ENCODE measurements at places on chromosomes 5 and 9. TPM values are rescaled to one million over a fixed set of nuclear protein-coding genes. Genes with fewer than 3 reads are reported as not detected.
A peak's percentile ranks its signal among the peaks of the same experiment; 100 is the strongest.

CDC20B gene
- not detected for total RNA-seq

DNA sequence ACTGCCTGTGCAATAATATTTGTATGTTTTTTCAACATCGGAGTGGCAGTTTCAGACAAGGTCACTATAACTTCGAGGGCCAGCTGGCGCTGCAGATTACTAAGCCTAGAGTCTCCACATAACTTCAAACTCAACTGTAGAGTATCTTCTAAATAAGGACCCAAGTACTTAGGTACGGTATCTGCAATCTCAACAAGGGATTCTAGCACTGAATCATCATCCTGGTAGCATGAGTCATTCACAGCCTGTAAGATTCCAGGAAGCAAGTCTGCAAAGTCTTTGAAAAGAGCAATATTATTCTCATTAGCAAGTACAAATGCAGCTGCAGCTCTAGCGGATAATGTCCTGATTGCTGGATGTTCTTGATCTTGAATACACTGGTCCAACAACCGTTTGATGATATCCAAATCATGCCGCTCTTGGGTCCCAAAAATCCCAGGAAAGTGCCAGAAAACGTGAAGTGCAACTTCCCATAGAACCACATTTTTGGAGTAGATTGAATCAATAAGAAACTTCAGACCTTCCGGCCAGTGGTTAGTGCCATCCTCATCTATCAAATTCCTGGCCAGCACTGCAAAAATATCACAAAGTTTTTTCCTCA, 654 bp downstream of the RANBP6 start:
- DNase-seq, result no peak

FOXD4L6 gene
- not detected for total RNA-seq

ELOVL7 gene
- total RNA-seq, result 0.60 TPM

CTNND2 gene
- 1.1 TPM for total RNA-seq

EGFL7 gene
- total RNA-seq, result 42.3 TPM

POLK gene
- total RNA-seq, result 9.9 TPM

GRCh38 chr9:124559871-124560270, 52.7 kb upstream of the NR5A1 start:
- no peak for DNase-seq

GRCh38 chr9:69444021-69444420, 119.0 kb downstream of the ENTREP1 start:
- no peak for DNase-seq

- DNase-seq, result no peak
Measured at GRCh38 chr5:137856916-137857862, 10.5 kb upstream of the MYOT start.

- DNase-seq, result no peak
Measured at GRCh38 chr9:103991698-103992097, 102.4 kb upstream of the SMC2 start.

DNA sequence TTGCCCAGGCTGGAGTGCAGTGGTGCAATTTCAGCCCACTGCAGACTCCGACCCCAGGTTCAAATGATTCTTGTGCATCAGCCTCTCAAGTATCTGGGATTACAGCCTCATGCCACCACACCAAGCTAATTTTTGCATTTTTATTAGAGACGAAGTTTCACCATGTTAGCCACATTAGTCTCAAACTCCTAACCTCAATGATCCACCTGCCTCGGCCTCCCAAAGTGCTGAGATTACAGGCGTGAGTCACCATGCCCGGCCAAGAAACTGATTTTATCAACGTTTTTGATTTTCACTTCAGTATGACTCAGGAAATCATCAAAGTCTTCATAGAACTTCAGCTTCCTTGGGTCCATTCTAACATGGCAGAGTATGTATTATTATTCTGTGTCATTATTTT, 125.4 kb downstream of the GABRG2 start:
- DNase-seq, result no peak

DNA sequence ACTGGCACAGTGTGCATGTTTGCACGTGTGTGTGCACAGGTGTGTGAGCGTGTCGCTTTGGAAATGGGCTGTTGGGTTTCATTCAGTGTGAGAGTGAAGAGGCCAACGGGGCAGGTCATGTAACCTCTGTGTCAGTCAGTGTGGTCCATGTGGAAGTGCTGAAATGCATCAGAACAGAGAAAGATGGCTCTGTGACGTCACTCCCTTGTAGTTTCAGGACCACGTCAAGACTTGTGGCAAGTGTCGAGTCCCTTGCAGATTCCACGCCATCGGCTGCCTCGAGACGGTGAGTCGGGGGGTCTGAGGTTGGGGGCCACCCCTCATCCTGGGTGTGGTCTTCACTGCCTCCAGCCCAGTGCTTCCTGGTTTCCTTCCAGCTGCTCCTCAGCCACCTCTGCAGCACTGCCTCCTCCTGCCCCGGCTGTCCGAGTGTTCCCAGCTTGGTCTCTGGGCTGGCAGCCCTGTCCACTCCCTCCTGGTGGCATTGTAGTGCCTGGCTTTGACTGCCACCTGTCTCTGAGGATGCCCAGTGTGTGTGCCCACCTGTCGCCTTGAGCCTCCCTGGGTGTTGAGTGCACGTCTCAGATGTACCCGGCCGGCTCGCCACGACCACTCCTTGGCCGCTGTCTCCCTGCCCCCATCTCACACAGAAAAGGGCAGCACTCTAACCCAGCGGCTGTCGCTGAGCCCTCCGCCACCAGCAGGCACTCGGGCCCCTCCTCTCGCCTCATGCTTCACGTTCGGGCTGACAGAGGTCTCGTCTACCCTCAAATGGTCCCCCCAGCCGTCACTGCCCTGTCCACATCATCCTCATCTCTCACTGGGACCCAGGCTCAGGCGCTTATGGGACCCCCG, 28.0 kb downstream of the FBXW5 start:
- DNase-seq, result no peak

FREM1 gene
- total RNA-seq, result 0.86 TPM

IFNE gene
- total RNA-seq, result not detected

DNA sequence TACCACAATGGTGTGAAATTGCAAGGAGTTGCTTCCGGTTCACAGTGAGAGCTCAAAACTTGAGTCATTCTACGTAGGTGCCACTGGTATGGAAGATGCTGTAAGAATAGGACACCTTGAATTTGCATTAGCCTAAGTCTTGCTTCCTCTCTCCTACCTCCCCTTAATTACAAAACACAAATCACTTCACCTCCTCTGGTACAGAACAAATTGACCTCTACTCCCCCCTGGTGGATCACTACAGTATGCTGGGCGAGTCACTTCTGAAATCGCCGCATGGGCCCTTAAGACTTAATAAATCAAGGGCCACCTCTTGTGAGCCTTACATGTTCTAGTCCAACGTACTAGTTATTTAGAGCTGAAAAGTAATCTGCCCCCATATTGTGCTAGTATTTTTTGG, 145.3 kb upstream of the SMARCA2 start:
- DNase-seq, result no peak

DNA sequence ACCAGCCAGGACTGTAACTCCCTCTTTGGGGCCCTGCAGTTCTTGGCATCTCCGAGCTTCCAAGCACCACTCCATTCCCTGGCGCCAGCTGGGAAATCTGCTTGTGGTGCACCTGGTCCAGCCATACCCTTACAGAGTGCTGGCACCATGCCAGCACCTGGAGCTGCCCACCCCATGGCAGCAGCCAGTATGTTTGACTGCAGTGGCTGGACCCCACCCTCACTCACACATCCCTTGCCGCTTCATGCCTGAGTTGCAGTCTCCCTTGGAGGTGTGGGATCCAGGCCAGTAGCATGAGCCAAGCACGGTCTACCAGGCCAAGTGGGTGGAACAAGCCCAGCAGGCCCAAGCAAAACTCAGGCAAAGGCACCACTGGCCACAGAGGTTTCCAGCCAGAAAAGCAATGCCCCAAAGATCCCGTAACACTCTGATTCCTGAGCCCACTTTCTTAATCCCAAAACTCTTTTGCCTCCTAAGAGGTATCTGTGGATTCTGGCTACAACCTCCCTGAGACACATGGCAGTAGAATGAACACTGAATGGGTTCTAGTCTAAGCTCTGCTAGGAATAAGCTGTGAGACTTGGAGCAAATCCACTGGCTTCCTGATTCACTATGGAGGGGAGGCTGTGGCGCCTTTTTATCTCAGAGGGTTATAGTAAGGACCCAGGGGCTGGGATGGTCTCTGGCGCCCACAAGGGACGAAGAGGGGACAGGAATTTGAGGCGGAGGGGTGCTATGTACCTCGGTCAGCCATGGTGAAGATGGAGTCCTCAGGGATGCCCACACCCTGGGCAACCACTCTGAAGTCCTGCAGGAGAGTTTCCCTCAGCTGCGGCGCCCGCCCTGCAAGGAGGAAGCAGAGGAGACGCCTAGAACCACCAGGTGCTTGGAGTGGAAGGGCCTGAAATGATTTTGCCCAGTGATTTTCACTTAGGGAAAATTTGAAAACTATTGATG, 5.6 kb downstream of the AMBP start:
- DNase-seq, result peak; percentile 76

PCDHGB4 gene
- 2.2 TPM for total RNA-seq

ANKRD31 gene
- not detected for total RNA-seq

S1PR3 gene
- total RNA-seq, result 2.0 TPM

DNA sequence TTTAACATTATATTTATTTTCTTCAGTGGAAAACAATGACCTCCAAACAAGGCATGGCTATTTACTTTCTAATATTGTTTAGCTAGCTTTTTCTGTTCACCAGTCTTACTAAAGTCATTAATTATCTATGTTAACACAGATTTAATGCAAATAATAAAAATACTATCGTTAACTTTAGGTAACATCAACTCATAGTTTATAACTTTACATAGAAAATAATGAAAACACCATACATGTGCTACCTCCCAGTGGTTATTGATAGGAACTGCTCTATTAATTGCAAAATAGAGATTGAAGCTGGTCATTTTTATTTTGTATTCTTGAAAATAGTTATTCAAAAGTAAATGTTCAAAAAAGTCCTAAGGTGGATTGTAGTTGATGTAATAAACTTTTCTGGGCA, 78.3 kb upstream of the HCN1 start:
- DNase-seq, result no peak

DRD1 gene
- total RNA-seq, result 0.13 TPM

SPINK7 gene
- not detected for total RNA-seq

LCP2 gene
- 7.3 TPM for total RNA-seq

- DNase-seq, result no peak
Measured at GRCh38 chr9:130746434-130747212, 53.0 kb downstream of the EXOSC2 start.

ADAMTS6 gene
- total RNA-seq, result 0.30 TPM

- DNase-seq, result no peak
Measured at GRCh38 chr5:148443998-148444397, 60.2 kb downstream of the FBXO38 start.

SOX30 gene
- total RNA-seq, result not detected

DNA sequence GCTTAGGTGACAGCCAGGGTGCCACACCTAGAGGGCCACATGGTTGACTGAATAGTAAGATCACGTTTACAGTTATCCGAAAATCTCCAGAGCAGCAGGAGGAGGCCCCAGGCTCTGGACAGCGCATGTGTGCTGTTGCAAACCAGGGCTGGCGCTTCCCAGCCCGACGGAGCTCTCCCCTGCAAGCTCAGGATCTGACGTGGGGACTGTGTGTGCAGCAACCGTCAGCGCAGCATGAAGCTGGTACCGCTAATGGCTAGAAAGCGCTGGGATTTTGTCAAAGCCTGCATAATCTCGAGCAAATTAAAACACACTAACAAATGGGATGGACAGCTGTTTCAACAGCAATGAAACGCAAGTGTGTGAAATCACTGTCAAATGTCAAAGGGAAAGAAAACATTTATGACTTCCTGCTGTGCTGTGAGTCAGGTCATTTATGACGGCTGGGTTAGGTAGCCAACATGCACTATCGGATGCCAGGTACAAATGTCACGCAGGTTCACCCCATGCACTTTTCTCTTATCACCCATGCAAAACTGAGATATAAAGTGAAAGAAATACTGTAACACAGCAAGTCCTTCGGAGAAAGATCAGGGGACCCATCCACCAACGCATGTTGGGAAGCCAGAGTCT, 7.5 kb downstream of the SURF4 start:
- DNase-seq, result no peak

DNA sequence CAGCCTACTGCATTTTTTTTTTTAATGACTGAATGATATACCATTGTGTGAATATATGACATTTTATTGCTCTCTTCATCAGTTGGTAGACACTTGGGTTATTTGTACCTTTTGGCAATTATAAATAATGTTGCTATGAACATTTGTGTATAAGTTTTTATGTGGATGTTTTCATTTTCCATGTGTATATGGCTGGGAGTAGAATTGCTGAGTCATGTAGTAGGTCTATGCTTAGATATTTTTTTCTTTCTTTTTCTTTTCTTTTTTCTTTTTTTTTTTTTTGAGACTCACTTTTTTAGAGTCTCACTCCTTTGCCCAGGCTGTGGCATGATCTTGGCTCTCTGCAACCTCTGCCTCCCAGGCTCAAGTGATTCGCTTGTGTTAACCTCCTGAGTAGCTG, 32.9 kb upstream of the FAM120AOS start:
- no peak for DNase-seq

NR5A1 gene
- 0.40 TPM for total RNA-seq

GRCh38 chr9:27351438-27351837, 54.5 kb upstream of the EQTN start:
- no peak for DNase-seq

DNA sequence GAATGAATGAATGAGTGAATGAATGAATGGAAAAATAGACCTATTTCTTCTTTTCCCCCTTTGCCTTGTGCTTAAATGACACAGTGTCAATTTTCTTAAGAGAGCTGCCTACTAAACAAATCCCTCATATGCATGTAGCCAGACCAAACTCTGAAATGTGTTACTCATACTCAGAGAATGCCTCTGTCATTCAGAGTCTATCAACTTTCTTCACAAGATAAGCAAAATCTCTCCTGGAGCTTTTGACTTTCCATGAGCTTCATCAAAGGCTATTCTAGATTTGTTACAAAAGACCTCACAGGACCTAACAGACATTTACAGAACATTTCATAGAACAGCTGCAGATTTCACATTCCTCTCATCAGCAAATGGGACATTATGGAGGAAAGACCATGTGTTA, 275.7 kb upstream of the MSX2 start:
- no peak for DNase-seq

ITGA2 gene
- total RNA-seq, result 0.30 TPM

SPATA31C1 gene
- total RNA-seq, result not detected

SETX gene
- total RNA-seq, result 15.8 TPM

- DNase-seq, result no peak
Measured at GRCh38 chr5:153342487-153342886, 148.0 kb upstream of the GRIA1 start.

GRCh38 chr5:43729846-43730478, 127.0 kb downstream of the NNT start:
- DNase-seq, result no peak

GRCh38 chr5:176610435-176610773, 448 bp upstream of the GPRIN1 start:
- no peak for DNase-seq

COL15A1 gene
- total RNA-seq, result 0.23 TPM

- no peak for DNase-seq
Measured at GRCh38 chr9:18606846-18607245, 132.9 kb downstream of the ADAMTSL1 start.
